Stimulated activated CD4-positive, alpha-beta T cell treated with anti-CD3 and anti-CD28 coated beads, Interleukin-4, amount 100 ng/mL, for 4 hours (primary cell): ENCODE measurements at places on chromosomes 3 and 15.

DNA sequence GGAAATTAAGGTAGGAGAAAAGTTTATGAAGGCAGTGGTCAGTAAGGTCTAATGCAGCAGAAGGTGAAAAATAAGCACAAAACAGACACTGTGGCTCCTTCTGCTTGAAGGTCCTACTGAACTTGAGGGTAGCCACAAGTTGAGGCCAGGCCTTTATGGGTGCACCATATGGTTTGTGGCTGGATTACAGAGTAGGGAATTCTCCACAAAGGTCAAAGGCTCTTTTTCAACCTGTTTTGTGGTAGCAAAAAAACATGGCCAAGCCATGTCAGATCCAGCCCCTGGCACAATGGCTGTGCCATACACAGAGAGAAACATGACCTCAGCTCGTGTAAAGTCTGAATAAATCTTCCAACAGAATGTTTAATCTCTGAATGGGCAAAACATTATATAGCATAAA, 214.0 kb downstream of the SATB1 start:
- DNase-seq = no peak

GRCh38 chr3:12178091-12178820, 19.5 kb upstream of the TIMP4 start:
- no peak for DNase-seq

GRCh38 chr3:113054552-113054951, 63.8 kb downstream of the GTPBP8 start:
- no peak for DNase-seq

- no peak for DNase-seq
These were observed 678.8 kb downstream of the MCTP2 start for GRCh38 chr15:94910166-94910565.
